Right lobe of liver (tissue), 6 donors: ENCODE measurements at places on chromosomes 1 and 21. TPM values are rescaled to one million over a fixed set of nuclear protein-coding genes. Genes with fewer than 3 reads are reported as not detected.

DNA sequence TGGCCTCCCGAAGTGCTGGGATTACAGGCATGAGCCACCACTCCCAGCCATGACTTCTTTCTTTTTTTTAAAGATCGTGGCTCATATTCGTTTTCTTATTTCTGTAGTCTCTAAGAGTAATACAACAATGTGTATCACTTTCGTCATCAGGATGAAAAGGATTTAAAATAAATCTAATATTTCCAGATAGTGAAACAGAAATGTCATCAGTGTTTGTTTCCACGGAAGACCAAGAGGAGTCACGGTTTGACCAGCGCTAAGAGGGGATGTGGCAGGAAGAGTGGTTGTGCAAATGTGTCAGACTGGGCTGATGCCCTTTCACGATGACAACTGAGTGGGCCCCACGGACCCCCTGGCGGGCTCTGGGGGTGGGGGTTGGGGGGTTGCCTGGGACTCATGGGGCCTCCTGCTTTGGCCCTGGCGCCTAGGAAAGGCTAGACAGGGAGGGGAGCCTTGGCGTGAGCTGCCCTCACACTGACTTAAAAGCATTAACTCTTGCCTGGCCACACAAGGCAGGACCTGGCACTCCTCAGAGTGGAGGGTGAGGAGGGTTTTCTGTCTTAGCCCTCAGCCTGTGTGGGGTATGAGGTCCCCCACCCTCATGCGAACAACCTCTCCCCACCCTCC is 8.4 kb downstream of the SOX13 start:
- H3K27me3 ChIP-seq = no peaks in the 10 kb centered on the region
- no peaks in the 10 kb centered on the region for H3K4me1 ChIP-seq
- no peak overlapping the region for H3K27ac ChIP-seq
- no peaks in the 10 kb centered on the region for H3K36me3 ChIP-seq
- DNase-seq = no peak

- no peak overlapping the region for H3K4me3 ChIP-seq
- H3K36me3 ChIP-seq = peaks cover 18% of the 10 kb centered on the region
- DNase-seq = no peak
These were observed 19.2 kb upstream of the UBR4 start for GRCh38 chr1:19229229-19229628.

DNA sequence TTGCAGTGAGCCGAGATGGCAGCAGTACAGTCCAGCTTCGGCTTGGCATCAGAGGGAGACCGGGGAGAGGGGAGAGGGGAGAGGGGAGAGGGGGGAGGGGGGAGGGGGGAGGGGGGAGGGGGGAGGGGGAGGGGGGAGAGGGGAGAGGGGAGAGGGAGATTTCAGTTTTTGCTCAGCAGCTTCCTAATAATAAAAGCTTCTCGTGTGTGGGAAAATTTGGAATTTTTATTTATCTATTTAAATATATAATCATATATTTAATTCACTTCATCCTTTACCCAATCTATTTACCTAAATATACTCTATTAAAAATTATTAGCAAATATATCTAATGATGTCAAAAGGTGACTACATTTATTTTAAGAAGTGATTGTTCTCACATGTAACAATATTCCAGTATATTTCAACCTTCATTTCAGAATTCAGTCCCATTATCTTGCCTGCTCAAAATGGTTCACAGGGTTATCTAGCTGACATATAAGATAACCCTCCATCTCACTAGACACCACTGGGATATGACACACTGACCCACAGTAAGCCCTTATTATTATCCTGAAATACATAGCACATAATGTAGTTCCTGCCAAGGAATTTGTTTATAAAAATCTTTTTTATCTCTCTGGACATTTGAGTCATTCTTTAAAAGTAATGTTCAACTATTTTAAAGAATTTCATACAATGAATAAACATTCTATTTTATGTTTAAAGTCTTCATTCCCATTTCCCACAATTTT is 105.9 kb downstream of the GPATCH2 start:
- no peak overlapping the region for H3K4me3 ChIP-seq
- no peak for DNase-seq
- H3K36me3 ChIP-seq = no peaks in the 10 kb centered on the region

- DNase-seq = no peak
- H3K4me3 ChIP-seq = no peak overlapping the region
These were observed 181.2 kb upstream of the IVNS1ABP start for GRCh38 chr1:185498207-185498606.

DNA sequence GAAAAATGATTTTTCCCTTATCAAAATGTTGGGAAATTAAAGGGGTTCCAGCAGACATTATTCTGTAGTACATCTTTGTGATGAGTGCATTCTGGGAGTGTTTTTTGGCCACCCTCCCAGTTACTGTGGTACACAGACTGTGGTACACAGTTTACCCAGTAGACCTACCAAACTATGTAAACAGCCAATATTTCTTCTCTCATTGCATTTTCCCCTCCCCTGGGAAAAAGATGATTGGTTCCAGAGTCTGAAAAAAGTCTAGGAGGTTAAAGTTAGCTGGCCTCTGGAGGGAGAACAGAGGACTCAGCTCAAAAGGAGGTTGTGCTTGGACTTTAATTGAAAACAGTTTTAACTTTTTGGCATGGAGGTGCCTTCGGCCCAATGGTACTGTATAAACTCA is 42.5 kb downstream of the PGM1 start:
- peaks cover 9% of the 10 kb centered on the region for H3K36me3 ChIP-seq
- H3K4me1 ChIP-seq = peaks cover 47% of the 10 kb centered on the region
- H3K27ac ChIP-seq = no peak overlapping the region
- no peaks in the 10 kb centered on the region for H3K27me3 ChIP-seq

The GJA9 gene
- not detected for total RNA-seq

The NLRP3 gene
- 2.0 TPM for total RNA-seq
